ENCODE measurements at places on chromosomes 1 and 21. TPM values are rescaled to one million over a fixed set of nuclear protein-coding genes. Genes with fewer than 3 reads are reported as not detected.

DNA sequence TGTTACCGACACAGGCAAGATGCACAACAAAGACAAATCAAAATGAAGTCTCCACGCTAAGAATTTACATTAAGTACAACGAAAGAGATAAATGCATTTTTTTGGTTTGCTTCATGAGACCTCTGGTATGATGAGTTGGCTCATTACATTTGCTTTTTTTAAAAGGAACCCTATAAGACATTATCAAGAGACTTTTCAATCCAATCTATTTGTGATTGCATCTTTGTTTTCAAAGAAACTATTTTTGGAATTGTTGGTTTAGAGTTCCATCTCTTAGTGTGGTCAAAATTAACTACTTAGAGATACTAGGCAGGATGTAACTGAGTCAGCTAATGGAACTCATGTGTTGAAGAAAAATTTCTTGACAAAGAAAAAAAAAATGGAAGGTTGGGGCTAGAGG is 200.1 kb downstream of the ZC3H11B start:
- no peak for DNase-seq

DNA sequence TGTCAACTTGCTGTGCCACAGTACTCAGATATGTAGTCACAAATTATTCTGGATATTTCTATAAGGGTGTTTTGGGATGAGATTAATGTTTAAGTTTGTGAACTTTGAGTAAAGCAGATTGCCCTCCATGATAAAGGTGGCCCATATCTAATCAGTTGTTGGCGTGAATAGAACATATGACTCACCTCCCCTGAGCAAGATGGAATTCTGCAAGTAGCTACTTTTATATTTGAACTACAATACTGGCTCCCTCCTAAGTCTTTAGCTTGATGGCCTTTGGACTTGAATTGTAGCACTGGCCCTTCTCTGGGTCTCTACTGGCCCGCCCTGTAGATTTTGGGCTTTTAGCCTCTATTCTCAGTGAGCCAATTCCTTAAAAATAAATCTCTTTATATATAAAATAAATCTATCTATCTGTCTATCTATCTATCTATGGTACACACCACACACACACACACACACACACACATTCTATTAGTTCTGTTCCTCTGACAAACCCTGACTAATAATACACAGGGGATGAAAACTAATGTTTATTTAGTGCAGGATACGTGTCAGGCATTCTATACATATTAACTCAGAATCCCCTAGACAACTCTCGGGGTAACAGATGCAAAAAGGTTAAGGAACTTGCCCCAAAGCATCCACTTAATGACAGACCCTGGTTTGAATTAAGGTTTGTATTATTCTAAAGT is 37.9 kb upstream of the PDC start:
- DNase-seq: no peak

NMNAT2 gene
- 2.8 TPM for total RNA-seq

TMEM82 gene
- not detected for total RNA-seq

GRCh38 chr1:13794231-13795187 is 94.5 kb downstream of the PRDM2 start:
- no peak for DNase-seq

All from aorta (tissue), 5 donors.